ENCODE measurements at places on chromosomes 5 and 9.
A peak's percentile ranks its signal among the peaks of the same experiment; 100 is the strongest.

DNA sequence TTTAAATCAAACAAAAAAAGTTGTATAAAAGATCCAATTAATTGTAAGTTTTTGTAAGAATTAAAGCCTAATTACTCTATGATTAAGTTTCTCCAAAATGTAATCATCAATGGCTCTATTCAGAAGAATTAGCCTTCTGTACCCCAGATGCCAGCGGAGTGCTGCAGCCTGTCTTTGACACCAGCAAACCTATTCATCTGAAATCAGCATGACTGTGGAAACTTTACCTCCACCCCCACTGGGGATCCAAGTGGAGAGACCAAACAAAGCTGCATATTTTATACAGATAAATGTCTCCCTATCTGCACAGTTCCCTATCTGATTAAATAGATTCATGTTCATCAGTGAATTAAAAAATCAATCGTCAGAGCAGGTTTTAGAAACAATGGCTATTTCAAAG is 426.8 kb downstream of the KIAA0825 start:
- no peak for DNase-seq

GRCh38 chr5:103031607-103032006 is 88.3 kb downstream of the GIN1 start:
- DNase-seq = no peak

DNA sequence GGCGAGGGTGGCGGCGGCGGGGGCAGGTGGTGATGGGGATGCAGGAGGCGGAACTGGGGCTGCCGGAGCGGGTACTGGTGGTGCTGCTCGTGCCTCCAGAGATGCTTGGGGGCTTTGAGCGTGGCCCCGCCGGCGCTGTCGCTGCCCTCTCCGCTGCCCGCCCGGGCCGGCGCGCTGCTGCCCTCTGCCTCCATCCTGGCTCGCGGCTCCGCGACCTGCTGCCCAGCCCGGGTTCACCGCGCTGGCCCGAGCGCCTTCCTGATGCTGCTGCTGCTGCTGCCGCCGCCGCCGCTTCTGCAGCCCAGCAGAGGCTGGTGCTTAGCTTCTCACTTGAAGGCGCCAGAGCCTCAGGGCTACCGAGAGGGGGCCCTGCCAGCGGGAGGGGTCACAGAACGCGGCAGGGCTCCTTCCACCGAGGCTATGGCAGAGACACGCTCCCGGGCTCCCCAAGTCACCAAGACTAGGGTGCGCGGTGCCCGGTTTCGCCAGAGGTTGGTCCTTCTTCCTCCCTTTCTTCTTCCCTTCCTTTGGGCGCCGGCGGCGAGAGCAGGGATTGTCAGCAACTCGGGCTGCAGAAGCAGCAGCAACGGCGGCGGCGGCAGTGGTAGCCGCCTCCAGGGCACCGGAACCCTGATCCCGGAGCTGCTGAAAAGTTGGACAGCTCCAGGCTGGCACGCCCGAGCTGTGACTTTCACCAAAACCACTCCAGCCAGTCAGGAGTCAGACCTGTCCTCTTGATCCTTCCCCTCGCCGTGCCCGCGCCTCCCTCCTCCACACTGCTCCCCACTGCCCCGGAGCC is at the start of gene PDE4D:
TSS of gene PDE4D (minus strand) at position 298 of the 799 bp plus-strand sequence.
- no peak for DNase-seq

GRCh38 chr5:103648086-103648485 is 85.5 kb upstream of the NUDT12 start:
- DNase-seq = no peak

DNA sequence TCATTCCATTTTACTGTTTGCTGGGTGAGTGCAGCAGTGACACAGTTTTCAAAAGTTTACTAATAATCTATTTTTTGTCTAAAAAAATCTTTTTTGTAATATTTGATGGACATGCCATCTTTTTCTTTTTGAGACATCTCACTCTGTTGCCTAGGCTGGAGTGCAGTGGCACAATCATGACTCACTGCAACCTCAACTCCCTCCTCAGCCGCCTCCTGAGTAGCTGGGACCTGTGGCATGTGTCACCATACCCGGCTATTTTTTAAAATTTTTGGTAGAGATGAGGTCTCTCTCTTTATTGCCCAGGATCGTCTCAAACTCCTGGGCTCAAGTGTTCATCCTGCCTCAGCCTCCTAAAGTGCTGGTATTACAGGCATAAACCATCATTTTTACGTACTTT is 86.0 kb downstream of the KDM4C start:
- DNase-seq = no peak

- DNase-seq = no peak
These were observed 428.8 kb downstream of the CHSY3 start for GRCh38 chr5:130333089-130333488.

DNA sequence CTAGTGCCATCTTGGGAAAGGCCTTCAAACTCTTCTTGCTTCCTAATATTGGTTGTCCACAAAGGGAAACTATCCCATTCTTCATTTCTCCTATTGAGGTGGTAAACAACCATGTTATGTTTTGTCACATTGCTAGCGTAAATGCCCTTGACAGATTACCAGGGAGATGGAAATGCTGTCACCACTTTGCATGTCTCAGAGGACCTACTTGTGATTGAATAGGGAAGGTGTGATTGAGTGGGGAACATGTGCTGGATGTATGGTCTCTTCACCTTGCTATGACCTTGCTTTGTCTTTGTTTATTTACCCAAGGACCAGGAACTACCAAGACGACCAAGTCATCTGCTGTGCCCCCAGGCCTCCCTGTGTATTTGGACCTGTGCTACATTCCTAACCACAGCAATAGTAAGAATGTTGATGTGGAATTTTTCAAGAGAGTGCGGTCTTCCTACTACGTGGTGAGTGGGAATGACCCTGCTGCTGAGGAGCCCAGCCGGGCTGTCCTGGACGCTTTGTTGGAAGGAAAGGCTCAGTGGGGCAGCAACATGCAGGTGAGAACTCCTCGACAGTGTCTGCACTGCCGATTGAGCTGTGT is 96.1 kb downstream of the MAP1B start:
- DNase-seq = no peak

DNA sequence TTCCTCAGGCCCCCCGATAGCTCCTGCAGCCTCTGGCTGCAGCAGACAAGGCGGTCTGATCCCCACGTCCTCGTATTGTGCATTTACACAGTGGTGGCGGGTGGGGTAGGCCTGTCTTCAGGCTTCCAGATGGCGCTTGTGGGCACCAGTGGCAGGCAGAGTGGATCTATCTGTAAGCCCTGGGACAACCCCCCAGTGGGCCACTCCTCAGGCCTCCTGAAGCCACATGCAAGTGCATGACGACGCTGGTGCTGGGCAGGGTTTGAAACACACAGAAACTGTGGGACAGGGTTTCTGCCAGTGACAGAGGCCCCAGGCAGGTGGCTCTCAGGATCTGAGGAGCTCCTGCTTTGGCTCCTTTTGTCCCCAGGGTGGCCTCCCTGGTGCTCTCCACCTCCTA is 42.0 kb downstream of the SLF1 start:
- DNase-seq = no peak

GRCh38 chr9:16205455-16205854 is 652.6 kb downstream of the CCDC171 start:
- no peak for DNase-seq

- DNase-seq = no peak
These were observed 56.9 kb downstream of the ZNF618 start for GRCh38 chr9:113932906-113933584.

GRCh38 chr9:136829981-136830885 is 12.0 kb upstream of the AJM1 start:
- DNase-seq = no peak

DNA sequence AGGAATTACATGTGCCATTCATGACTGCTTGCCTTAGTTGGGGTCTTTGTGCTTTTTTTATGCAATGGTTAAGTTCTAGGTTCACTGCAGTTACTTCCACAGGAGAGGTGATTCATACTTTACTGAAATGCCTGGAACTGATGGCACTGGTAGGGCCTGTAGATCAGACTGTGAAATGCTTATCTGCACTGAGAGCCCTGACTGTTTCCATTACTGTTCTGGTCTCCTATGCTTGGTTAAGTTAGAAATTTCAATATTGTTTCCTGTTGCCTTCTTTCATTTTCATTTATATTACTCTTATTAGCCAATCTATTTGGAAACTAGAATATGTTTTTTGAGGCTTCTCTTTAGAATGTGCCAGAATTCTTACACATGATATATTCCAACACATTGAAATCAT is 484.1 kb upstream of the SEMA6A start:
- DNase-seq = no peak

DNA sequence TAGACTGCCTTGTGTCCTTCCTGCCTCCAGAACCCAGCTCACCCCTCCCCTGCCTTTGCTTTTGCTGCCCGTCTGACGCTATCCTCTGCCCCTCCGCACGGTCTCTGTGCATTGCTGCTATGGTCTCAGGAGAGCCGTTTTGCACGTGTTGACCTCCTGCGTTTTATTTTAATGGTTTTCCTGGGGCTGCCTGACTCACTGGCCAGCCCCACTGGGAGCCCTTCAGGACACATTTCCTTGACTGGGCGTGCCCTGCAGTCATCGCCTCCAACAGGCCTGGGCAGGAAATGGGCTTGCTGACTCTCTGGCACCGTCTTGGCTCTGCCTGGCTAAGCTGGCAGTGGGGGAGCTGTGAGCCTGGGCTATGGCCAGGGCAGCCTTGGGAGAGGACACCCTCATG is 17.9 kb upstream of the ASS1 start:
- DNase-seq = no peak

GRCh38 chr9:130780865-130781504 is 54.1 kb upstream of the ABL1 start:
- no peak for DNase-seq

DNA sequence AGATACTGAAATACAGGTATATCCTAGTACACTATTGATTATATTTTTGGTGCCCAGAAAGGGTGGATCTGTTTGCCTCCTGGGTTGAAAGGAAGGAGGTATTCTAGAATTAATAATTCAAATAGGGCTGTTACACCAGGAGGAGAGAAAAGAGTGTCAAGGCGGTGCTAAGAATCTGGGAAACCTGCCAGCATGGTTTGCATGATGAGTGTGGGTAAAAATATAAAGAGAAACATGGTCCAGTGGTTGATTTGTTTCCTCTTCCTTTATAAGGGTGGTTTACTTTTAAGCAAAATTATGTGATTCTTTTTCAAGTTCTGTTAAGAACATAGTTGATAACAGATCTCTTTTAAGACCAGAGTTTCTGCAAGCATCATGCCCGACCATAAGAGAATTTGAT is 69.4 kb upstream of the NFIB start:
- DNase-seq = no peak

DNA sequence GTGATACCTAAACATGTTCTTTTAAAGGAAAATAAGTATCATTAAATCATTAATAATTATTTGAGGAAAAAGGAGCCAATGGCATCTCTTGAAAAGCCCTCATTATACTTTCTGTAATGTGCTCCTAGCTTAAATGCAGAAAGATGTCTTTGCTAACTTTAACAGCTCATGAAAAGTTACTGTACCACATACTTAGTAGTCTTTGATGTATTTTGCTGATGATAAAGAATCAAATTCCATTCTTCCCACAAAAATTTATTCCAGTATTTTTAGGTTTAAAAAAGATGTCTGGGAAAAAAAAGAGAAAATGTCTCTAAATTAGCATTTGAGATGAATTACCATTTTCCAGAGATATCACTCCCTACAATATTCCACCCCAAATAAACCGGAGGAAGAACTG is 112.5 kb downstream of the PPP2R2B start:
- no peak for DNase-seq

DNA sequence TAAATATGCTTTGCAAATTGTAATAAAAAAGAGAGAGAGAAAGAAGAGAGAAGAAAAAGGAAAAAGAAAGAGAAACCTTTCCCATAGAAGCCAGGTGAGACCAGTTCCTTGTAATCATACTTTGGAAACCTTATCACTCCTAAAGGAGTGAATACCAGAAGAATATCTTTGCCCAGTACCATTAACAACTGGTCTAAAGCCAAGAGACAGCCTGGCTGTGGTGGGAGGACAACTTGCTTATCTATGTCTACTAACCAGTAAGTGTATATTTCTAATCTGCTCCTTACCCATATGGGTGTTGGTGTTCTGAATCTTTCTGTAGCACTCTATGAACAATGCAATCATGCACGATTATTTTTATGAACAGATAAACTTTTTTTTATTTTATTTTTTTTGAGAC is 10.5 kb upstream of the TXN start:
- DNase-seq = no peak

- DNase-seq = no peak
These were observed 21.9 kb downstream of the NR2F1 start for GRCh38 chr5:93604644-93605515.

- no peak for DNase-seq
These were observed 4.4 kb downstream of the SLC22A4 start for GRCh38 chr5:132298298-132299212.

- DNase-seq = peak; percentile 8
These were observed 58.7 kb downstream of the NXNL2 start for GRCh38 chr9:88593537-88594185.

- no peak for DNase-seq
These were observed 117.0 kb upstream of the ANKRD55 start for GRCh38 chr5:56350011-56350596.

GRCh38 chr9:81393985-81394811 is 295.1 kb downstream of the TLE1 start:
- no peak for DNase-seq
